Activated T-cell treated with anti-CD3 and anti-CD28 coated beads for 4 hours (primary cell): ENCODE measurements at places on chromosomes 1 and 21.
A peak's percentile ranks its signal among the peaks of the same experiment; 100 is the strongest.

DNA sequence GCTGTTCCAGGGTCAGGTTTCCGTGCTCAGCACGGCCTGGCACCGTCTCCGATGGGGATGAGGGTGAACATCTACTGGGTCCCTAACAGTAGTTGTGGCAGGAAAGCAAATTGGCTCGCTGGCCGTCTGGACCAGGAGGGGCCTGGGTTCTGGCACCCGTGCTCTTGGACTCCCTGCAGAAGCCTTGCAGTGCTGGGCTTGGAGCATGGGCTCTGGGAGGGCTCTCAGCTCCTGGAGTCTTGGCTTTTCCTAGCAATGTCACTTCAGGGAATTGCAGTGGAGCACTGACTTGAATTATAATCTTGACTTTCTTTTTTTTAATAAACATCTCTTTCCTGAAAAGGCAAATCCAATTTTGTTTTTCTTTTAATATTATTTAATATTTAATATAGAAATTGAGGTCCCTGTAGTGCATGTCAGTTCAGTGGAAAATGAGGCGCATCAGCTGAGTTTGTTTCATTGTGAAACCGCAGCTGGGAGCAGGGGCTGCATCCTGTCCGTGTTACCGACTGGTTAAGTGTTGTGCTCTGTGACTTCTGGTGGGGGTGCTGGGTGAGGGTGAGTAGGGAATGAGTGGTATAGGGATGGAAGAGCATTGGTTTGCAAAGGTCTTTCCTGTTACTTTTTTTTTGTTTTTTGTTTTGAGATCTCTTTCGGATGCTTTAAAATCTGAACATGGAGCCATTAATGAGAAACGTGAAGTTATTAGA is 64.1 kb downstream of the PEX14 start:
- DNase-seq = no peak

- no peak for DNase-seq
These were observed 221.2 kb downstream of the PRDM2 start for GRCh38 chr1:13921190-13921589.

GRCh38 chr1:30613188-30613587 is 110.2 kb downstream of the MATN1 start:
- no peak for DNase-seq

- no peak for DNase-seq
These were observed 1.7 kb upstream of the COL18A1 start for GRCh38 chr21:45403133-45403824.

DNA sequence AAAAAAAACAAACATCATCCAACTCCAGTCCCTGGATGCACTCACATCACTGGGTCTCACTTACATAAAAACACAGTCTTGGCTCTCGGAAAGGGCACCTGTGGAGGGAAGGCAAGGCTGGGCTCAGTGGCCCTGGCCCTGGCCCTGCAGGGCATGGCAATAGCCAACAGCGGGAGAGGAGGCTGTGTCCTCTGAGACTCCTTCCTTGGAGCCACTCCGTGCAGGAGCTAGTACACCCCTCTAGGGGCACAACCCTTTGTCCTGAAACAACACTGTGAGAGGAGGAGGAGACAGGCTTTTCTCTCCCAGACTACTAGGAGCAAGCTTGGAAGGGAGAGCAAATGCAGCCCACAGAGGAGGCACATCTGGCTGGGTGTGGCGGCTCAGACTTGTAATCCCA is 28.0 kb downstream of the URB1 start:
- DNase-seq = no peak

DNA sequence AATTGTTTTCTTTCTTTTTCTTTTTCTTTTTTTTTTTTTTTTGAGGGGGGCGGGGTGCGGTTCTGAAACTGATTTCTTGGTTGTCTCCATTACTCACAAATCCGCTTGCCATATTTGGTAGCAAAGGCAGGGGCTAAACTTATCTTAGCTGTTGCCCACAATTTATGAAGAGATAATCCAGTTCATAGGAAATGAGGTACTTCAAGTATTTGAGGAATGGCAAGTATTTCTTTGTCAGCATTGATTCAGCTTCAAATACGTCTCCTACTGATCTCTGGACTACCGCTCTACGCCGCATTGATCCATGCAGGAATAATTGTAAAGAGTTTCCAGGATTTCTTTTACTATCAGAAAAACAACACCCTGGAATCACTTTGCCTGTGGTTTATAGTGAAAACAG is 289.2 kb upstream of the DPYD start:
- no peak for DNase-seq

GRCh38 chr1:38787041-38787440 is 72.5 kb downstream of the RRAGC start:
- DNase-seq = no peak

- no peak for DNase-seq
These were observed 134.2 kb downstream of the RWDD3 start for GRCh38 chr1:95368178-95368577.

GRCh38 chr1:29804181-29804899 is 568.0 kb downstream of the PTPRU start:
- DNase-seq = no peak

- DNase-seq = no peak
These were observed 18.4 kb downstream of the ARHGEF16 start for GRCh38 chr1:3472906-3473305.

GRCh38 chr1:51612447-51612961 is 4.4 kb upstream of the OSBPL9 start:
- DNase-seq = no peak

DNA sequence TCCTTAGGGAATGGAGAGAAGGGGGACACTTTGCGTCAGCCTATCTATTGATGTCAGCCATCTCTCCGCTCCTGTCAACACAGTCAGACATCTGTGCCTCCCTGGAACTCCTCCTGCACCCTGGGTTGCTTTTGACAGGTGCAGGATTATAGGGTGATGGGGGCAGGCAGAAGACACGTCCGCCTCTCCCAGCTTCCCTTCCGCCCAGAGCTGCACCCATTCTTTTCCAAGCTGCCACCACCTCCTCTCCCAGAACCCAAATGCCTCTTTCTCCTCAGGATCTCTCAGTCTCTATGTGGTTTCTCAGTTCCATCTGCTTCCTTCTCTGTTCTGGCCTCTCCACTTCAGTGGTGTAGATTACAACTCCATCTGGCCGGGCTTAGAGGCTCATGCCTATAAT is 17.1 kb upstream of the KIF1B start:
- DNase-seq = no peak

GRCh38 chr1:237457573-237457972 is 415.6 kb downstream of the RYR2 start:
- DNase-seq = no peak

DNA sequence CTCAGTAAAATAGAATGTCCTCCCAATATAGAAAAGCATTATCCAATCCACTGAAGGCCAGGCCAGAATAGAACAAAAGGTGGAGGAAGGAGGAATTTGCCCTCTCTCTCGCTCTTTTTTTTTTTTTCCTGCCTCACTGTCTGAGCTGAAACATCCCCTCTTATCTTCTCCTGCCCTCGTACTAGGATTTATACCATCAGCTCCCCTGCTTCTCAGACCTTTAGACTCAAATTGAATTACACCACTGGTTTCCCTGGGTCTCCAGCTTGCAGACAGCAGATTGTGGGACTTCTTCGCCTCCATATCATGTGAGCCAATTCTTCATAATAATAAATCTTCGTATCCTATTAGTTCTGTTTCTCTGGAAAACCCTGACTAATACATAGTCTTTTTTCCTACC is 4.9 kb upstream of the ZMYM6 start:
- DNase-seq = no peak

GRCh38 chr1:209766051-209766450 is 10.2 kb downstream of the TRAF3IP3 start:
- no peak for DNase-seq

- no peak for DNase-seq
These were observed 123.0 kb upstream of the PTBP2 start for GRCh38 chr1:96598416-96599168.

GRCh38 chr1:32971576-32971975 is 7.0 kb upstream of the RNF19B start:
- no peak for DNase-seq

DNA sequence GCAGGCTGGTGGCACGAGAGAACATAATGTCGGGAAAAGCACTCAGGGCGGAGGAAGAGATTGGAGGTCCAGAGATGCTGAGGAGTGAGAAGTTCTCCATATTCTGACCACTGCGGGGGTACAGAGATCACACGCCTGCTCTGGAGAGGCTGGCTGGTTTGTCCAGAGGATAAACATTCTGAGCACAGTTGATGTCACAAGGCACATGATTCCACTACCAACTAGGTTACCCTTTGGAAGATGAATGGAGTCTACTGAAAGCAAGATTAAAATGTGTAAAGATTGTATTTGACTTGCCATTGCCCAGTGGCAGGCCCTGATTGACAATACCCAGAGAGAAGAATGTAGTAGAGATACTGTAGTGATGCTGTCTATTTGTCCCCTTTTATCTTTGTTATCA is at the start of gene SPATA46:
TSS of gene SPATA46 (minus strand) at position 164 of the 400 bp plus-strand sequence. CDS start at position 100, 64 bp downstream.
- no peak for DNase-seq

DNA sequence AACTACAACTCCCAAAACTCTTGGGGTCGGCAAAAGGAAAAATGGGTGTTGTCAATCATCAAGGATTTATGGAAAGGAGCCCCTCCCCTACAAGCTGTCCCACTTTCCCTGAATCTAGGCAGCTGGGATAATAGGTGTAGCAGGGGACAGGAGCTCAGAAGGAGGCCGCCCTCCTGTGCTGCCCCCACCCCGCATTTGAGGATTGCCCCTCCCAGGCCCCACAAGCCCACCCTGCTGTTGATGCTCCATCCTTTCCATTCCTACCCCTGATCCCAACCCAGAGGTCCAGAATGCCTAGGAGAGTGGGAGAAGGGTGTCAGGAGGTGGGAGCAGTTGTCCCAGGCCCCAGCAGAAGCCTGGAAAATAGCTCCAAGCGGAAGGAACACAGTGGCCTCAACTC is 1.9 kb upstream of the MRPL24 start:
- DNase-seq = no peak

DNA sequence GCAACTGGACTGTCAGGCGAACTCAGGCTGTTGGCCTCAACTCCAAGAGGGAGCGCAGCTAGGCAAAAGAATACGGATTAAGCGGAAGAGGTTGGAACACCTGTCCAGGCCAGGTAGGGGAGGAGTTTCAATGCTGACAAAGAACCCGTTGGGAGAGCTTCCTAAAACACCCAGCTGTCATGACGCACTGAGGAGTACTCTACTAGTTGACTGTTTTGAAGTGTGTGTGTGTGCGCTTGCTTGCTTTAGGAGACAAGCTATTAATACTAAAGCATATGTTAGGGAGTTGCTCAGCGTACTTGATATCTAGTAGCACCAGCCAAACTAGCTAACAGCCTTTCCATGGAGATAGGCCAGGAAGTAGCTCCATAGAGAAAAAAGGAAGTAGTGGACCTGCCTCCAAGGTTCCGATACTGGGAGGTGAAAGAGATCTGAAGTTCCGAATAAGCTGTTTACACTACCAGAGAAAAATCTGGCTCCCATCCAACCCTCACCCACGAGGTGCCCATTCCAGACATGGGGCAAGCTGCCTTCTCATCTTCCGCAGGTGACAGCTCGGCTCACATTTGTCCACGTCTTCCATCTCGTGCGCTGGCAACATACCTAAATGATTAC is 974 bp upstream of the FNBP1L start:
- peak; percentile 13 for DNase-seq

DNA sequence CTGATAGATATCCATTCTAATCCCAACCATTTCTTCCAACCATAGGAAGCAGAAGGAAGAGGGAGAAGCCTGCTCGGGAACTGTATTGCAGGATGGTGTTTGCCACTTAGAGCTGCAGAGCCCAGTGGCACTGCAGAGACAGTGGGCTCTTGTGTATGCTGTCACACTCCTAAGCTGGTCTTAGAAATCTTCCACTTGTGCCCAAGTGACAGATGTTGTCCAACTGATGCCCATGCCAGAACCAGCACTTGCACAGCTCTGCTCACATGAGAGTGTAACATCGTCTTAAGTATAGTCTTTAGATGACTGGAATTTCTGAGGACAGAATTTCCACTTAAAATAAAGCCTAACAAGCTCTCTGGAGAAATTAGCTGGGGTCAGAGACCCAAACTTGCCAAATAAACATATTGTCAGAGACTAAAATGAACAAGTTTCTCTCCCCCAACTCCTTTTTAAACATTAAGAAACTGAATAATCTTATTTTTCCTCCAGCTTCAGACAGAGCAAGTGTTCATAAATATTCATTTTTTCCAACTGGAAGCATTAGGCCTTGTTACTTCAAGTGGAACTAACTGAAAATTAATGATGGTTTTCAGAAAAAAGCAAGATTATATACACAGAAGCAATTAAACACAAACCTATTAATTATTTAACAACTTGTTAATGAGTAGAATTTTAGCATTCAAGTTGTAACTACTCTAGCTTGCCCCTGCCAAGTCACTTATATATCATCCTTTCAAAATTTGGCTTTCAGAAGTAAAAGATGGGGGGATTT is 577.3 kb downstream of the AJAP1 start:
- DNase-seq = no peak

DNA sequence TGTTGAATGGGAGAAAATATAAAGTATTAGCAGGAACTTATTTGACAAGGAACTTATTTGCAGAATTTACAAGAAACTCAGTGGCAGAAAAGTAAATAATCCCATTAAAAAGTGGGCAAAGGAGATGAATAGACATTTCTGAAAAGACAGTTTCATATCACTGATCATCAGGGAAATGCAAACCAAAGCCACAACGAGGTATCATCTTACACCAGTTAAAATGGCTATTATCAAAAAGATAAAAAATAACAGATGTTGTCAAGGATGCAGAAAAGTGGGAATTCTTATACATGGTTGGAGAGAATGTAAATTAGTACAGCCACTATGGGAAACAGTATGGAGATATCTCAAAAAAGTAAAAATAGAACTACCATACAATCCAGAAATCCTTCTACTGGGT is 61.0 kb downstream of the SYT14 start:
- no peak for DNase-seq
